A549 treated with dexamethasone at 1 μM for 4 hours (cell line): ENCODE measurements at places on chromosomes 11 and 22. TPM values are rescaled to one million over a fixed set of nuclear protein-coding genes. Genes with fewer than 3 reads are reported as not detected.

GAS2 gene
- 0.67 to 1.1 TPM (median 0.86 TPM) in 5 replicates for total RNA-seq

P2RY6 gene
- 2.8 to 6.6 TPM (median 5.5 TPM) in 5 replicates for total RNA-seq

CRYBB2 gene
- total RNA-seq: 0.13 TPM in 1 of 5 replicates, not detected in the others

XRCC6 gene
- total RNA-seq: 284 to 351 TPM (median 305 TPM) in 5 replicates

RIBC2 gene
- total RNA-seq: 1.8 to 2.0 TPM (median 1.9 TPM) in 5 replicates

MMP11 gene
- total RNA-seq: 0.13 to 0.24 TPM (median 0.15 TPM) in 5 replicates

ZNF214 gene
- total RNA-seq: 0.54 to 1.1 TPM (median 0.88 TPM) in 5 replicates

LYVE1 gene
- 0.36 to 1.2 TPM (median 0.64 TPM) in 5 replicates for total RNA-seq
